ENCODE measurements at places on chromosomes 12 and 14.

DNA sequence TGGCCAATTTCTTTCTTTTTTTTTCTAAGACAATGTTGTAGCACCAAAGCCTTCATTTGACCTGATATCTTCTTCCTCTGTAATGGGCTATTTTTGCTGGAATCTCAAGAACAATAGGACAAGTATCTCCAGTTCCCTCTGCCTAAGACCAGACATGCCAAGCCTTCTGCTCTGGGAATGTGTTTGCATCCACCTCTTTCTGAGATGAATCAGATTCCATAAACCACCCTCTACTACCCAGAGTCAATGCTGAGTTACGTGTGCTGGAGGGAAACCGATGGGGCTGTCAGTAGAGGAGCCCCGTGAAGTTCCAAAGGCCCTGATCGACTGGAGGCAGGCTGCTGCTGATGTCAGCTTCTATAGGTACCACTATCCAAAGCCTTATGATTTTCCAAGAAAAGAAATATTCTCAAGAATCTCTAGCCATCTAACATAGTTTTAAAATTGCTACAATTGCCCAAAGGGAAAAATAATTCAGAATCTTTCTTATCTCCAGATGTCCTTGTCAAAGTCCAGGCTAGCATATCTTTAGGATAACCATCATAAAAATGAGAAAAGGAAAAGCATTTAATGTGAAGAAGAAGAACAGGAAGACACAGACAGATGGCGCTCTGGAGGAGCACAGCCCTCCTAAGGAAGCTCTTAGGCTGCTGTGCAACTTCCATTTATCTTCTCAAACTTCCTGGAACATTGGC lies 101.9 kb downstream of the SLC8A3 start:
- DNase-seq, result no peak

GRCh38 chr14:55316564-55316963 lies 45.3 kb downstream of the FBXO34 start:
- DNase-seq, result no peak

DNA sequence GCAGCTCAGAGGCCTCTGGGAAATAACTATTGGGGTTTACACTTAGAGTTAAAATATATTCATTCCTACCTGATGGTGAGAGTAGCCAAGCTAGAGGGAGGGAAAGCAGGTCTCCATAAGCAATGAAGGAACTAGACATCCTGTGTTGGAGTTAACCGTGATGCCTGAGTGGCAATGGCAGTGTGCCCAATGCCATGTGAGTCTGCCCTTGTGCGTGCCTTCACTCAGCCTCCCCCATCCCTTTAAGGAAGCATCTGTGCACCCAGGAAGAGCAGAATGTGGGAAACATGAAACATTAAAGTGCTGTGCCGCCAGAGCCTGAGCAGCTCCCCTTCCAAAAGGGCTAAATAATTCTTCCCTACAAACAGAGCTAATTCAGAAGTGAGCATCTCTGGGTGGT lies 76.3 kb downstream of the COX16 start:
- no peak for DNase-seq

DNA sequence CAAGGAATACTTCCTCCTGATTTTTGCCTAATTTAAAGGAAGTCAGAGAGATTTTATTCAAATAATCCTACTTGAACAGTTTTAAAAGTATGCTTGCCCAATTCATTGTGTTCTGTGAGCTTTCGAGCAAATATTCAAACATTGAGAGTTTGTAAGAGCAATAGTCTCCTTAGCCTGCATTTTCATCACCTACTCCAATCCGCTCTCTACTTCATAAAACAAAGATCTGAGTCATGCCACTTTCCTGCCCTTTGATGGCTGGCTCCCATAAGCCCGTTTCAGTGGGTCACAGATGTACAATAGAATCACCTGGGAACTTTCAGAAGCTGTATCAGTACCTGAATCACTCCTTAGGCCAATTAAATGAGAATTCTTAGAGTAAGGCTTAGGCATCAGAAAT lies 319.2 kb downstream of the PDZRN4 start:
- DNase-seq, result no peak

DNA sequence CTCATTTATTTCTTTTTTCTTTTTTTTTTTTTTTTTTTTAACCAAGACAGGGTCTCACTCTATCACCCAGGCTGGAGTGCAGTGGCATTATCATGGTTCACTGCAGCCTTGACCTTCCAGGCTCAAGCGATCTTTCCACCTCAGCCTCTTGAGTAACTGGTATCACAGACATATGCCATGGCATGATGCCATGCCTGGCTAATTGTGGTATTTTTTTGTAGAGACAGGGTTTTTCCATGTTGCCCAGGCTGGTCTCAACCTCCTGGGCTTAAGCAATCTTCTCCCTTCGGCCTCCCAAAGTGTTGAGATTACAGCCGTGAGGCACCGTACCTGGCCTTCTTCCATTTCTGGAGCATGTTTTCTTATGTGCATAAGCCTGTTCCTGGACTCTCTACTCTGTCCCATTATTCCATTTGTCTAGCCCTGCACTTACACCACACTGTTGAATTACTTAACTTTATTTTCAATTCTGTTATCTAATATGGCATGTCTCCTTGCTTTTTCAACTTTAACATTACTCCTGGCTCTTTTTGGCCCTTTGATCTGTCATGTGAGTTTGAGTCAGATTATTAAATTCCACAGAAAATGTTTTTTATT lies 47.9 kb upstream of the PTGDR start:
- no peak for DNase-seq

DNA sequence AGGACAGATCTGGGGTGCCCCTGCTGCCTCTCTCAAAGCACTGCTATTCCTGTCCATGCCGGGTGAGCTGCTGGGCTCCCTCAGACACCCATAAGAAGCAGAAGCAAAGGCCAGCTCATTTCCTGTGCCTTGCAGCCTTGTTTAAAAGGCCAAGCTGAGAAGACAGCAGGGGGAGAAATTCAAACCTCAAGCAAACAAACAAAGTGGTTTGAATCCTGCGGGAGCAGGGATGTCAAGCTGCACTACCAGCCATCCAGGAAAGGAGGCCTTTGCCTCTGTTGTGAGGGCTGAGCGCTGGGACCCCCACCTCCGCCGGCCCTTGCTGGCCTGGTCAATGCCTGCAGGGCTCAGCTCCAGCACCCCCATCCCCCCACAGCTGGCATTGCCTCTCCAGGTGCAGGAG lies 176.5 kb downstream of the PIWIL1 start:
- DNase-seq, result no peak

Data from activated CD8-positive, alpha-beta memory T cell treated with anti-CD3 and anti-CD28 coated beads for 1 hour (primary cell).